ENCODE measurements at places on chromosomes 4 and X.

GRCh38 chr4:178941975-178942374 lies 1499.7 kb upstream of the AGA start:
- no peak for DNase-seq

DNA sequence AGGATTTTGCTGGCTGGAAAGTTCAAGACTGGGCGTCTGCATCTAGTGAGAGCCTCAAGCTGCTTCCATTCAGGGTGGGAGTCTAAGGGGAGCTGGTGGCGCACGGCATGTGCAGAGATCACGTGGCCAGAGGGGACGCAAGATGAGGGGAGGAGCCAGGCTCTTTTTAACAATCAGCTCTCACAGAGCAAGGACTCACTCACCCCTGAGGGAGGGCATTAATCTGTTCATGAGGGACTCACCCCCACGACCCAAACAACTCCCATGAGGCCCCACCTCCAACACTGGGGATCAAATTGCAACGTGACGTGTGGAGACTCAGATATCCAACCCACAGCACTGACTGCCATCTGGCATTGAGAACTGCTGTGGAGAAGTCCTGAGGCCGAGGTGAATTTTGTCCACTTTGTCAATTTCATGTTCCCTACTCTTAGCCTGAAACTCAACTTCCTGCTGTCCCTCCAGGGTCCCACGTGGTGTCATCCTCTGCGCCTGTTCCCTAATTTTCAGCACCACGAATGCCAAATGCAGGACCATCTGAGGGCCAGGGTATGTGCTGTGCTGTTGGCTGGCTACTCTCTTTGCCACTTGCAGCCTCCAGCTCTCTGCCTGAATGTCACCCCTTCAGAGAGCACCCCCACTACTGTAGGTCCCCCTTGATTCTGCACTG lies 5.6 kb downstream of the ZFP92 start:
- DNase-seq, result no peak

- no peak for DNase-seq
These were observed 77.3 kb downstream of the FHDC1 start for GRCh38 chr4:153013202-153013977.

DNA sequence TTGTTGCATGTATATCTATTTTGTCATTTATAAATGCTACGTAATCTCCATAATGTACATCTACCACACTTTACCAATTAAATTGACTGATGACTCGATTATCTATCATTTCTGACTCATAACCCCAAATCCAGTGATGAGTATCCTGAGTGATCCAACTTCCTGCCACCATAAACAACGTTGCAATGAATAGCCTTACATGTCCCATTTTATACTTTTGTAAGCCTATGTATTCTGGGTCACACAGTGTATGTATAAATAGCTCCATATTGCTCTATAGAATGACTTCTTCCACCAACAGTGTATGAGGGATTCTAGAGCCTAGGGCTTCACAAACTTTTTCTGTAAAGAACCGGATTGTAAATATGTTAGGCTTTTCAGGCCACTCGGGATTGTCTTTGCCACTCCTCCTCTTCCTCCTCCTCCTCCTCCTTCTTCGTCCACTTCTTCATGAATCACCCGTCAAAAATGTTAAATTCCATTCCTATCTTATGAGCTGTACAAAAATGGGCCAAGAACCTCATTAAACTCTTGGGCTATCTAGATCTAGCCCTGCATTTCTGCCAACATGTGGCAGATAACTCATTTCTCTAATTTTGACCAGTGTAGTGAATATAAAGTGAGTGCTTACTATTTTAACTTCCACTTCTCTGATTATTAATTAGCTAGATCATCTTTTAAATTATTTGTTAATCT lies 672.2 kb upstream of the AMOT start:
- DNase-seq, result no peak

GRCh38 chrX:70423936-70424675 lies 992 bp downstream of the GDPD2 start:
- DNase-seq, result no peak

DNA sequence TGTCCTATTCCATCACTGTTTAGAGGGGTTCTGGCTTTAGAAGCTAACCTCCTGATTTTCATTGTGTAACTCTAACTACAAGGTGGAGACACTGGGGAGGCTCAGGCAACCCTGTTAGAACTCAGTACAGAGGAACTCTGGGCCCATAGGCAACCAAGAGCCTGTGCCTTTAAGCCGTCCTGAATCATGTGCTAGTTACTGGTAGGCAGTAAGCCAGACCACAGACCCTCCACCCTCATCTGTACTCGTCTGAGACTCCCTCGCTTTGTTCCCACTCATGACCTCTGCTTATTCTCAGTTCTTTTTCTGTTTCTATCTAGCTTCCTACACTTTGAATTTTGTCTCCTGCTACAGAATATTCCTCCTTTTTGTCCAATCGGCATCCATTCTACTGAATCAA lies 31.4 kb downstream of the TBC1D1 start:
- peak; percentile 68 for DNase-seq

- no peak for DNase-seq
These were observed 85.6 kb downstream of the CPE start for GRCh38 chr4:165464376-165464775.

GRCh38 chr4:138500869-138501268 lies 258.7 kb upstream of the SLC7A11 start:
- DNase-seq, result no peak

DNA sequence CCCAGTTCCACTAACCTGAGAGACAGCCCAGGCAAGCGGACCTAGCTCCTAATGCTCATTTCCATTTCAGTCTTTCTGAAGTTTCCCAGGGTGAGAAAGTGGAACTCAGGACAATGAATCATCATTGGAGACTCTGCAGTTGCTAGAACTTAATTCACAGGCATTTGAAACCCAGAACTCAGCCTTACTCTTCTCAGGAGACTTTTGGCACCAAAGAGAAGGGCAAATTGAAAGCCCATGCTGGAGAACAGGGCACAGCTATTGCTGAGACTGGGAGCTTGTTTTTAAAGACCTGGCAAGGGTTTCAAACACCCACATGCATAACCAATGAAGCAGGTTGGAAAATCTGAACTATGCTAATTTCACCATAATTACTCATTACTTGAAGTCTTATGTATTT lies 36.0 kb downstream of the BST1 start:
- no peak for DNase-seq

- DNase-seq, result peak; percentile 12
These were observed 104.6 kb upstream of the NWD2 start for GRCh38 chr4:37139987-37140386.

GRCh38 chr4:168751263-168752225 lies 254.7 kb downstream of the PALLD start:
- DNase-seq, result no peak

- DNase-seq, result no peak
These were observed 4.0 kb downstream of the GRIA3 start for GRCh38 chrX:123188081-123188480.

GRCh38 chr4:185210102-185210981 lies 944 bp downstream of the SNX25 start:
- peak; percentile 42 for DNase-seq

DNA sequence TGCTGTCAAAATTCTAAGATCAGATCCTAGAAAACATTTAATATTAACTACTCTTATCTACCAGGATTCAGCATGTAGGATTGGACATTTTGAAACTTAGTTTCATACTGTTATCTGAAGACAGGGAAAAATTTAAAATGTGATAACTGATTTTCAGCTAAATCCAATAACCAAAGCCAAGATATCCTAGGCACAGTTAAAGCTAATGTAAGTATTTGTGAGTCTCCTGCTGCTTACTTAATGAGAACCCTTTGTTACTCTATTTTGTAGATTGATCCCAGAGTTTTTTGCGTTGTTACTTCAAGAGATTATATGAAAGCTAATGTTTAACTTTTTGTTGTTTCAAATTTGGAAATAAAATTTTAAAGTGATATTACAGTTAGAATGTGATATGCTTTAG lies 2.0 kb downstream of the CPE start:
- DNase-seq, result no peak

DNA sequence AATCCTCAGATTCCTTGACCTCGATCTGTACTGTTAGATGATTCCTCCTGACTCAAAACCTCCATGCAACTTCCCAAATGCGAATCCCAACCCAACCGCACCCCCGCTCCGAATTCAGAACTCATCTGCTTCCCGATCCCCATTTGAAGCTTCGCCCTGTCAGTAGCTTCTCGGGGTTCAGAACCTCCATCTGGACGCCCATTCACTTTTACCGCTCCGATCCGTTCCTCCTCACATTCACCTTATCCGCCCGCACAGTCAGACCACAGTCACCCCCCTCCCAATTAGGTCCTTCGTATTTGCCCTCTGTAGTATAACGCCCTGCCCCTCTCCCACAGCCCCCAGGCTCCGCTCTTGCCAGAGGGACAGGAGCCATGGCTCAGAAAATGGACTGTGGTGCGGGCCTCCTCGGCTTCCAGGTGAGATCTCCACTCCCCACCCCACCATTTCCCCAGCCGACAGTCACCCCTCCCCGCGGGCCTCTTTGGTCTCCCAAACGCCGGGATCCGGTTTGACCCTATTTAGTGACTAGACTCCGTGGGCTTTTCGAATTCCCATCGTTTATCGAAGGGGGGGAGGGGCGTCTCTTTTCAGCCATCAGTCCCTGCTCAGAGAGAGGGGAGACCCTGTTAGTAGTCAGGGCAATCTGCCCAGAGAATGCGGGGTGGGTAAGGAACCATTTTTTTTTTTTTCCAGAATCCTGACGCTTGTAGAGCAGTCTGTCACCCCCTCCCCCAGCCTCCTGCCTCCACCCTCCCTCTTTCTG lies 691 bp downstream of the MAGED1 start:
- peak; percentile 60 for DNase-seq

- DNase-seq, result no peak
These were observed 17.4 kb downstream of the CCDC149 start for GRCh38 chr4:24895461-24895860.

GRCh38 chr4:66187175-66187720 lies 517.0 kb upstream of the EPHA5 start:
- DNase-seq, result no peak

- no peak for DNase-seq
These were observed 216.6 kb upstream of the TLL1 start for GRCh38 chr4:165656399-165656798.

DNA sequence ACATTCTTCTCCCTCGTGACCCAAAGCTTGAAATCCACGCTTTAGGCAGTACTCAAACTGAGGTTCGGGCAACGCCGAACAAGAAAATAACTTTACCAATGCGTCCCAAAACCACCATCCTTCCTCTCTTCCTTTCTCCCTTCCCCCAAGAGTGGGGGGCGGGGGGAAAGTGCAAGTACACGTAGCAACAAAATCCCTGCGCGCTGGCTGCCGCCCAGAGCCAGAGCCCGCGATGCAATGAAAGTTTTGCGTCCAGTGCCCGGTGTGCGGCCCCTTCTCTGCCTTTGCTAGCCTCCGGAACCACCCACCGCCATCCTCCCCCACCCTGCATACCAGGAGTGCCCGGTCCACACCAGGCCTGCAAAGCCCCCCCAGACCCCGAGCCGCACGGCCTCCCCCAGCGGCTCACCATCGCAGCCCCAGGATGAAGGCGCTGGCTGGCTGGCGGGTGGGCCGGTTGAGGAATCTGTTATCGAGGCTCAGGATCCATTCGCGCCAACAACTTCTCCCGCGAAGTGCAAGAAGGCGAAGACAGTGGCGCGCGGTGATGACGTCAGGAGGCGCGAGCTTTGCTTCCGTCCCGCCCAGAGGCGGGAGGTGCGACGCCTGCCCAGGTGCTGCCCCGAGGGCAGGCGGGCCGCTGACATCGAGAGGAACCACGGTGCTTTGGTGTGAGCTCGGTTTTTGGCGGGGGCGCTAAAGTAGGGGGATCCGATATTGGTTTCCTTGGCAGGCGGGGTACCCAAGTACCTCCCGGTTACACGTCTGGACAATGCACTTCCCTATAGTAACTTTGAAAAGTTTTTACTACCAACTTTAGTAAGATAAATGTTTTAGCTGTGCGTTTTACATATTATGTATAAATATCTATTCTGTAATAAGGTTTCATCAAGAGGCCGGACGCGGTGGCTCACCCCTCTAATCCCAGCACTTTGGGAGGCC lies at the start of gene RFC1:
Gene RFC1 (minus strand): TSS at position 533 of the 942 bp plus-strand sequence. CDS start 121 bp downstream, at position 412.
- peak; percentile 96 for DNase-seq

DNA sequence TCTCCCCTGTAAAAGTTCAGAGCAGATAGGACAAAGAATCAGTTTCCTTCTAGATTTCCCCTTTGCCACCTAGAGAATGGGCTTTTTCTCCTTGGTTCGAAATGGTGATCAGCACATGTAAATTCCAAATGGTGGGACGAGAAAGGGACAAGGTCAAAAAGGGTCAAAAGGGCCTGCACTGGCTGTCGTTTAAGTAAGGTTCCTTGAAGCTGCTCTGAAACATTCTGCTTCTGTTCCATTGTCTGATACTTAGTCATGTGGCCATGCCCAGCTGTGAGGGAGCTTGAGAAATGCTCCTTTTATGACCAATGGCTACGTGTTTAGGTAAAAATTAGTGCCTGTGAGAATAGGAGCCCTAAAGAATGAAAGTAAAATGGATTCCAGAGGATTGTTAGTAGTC lies 165.9 kb upstream of the CENPE start:
- no peak for DNase-seq

DNA sequence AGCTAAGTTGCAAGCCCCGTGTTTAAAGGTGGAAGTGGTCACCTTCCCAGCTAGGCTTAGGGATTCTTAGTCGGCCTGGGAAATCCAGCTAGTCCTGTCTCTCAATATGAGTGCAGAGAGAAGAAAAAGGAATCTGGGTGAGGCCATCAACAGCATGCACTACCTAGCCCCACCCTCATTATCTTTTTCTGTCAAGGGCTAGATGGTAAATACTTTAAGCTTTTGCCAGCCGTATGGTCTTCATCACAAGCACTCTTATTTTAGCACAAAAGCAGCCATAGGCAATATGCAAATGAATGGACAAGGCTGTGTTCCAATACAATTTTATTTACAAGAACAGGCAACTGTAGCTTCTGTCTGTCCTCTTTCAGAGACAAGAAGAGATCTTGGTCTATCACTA lies 282.9 kb downstream of the ZNF674 start:
- peak; percentile 25 for DNase-seq

GRCh38 chr4:112938461-112939058 lies 110.9 kb upstream of the ANK2 start:
- DNase-seq, result peak; percentile 61

- DNase-seq, result no peak
These were observed 139.2 kb downstream of the NSUN7 start for GRCh38 chr4:40888933-40889332.

DNA sequence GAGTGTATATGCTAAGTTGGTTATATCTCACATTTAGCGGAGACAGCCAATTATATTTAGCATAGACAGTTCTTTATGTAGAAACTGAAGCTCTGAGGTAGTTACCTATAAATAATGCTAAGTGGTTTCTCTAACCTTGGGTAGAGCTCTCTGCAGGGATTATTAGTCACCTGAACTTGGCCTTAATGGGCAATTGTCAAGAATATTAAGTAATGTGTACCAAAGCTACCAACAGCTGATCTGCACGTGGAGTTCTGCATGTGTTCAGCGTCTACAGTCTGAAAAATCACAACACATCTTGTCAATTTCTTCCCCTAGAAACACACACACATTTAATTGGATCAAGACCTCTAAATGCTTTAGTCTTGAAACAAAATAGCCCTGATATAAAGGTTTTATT lies 740.6 kb upstream of the FAM241A start:
- DNase-seq, result no peak

DNA sequence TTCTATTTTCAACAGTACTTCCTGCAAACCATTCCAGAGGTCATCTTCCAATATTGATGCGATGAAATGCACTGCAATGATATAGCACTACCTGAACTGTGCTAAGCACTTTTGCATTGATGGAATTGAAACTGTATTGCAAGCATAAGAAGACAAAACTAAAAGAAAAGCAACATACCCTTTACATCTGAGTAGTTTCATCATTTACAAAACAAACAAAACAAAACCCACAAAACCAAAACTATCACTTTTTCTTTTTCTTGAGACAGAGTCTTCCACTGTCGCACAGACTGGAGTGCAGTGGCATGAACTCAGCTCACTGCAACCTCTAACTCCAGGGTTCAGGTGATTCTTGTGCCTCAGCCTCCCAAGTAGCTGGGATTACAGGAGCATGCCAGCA lies 120.1 kb upstream of the NAP1L5 start:
- DNase-seq, result no peak
